Stimulated activated CD4-positive, alpha-beta T cell treated with anti-CD3 and anti-CD28 coated beads, Interleukin-2, amount 100 ng/mL, for 48 hours (primary cell): ENCODE measurements at places on chromosomes 11 and 22.

DNA sequence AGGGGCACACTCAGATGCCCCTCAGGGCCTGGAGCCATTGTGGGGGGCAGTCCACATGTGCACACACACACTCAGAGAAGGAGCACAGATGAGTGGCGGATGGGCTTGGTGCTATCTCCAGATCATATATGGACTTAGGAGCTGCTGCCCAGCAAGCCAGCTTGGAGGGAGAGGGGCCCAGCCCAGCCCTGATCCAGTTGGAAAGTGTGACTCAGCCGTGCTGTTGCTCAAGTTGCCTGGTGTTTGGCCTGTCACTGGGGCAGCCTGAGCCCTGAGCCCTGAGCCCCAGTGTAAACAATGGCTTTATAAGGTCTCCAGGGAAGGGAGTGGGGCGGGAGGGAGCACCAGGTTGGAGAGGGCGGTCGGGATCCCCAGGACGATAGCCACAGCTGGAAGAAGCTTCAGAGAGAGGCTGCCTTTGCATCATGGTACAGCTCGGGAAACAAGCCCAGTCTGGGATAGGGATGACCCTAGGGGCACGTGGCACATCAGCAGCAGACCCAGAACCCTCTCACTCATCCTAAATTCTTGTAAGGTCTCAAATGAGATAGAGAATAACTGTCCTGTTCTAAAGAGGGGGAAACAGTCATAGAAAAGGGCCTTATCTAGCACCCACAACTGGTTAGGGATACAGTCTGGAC is 4.8 kb downstream of the SELENOM start:
- no peak for DNase-seq

DNA sequence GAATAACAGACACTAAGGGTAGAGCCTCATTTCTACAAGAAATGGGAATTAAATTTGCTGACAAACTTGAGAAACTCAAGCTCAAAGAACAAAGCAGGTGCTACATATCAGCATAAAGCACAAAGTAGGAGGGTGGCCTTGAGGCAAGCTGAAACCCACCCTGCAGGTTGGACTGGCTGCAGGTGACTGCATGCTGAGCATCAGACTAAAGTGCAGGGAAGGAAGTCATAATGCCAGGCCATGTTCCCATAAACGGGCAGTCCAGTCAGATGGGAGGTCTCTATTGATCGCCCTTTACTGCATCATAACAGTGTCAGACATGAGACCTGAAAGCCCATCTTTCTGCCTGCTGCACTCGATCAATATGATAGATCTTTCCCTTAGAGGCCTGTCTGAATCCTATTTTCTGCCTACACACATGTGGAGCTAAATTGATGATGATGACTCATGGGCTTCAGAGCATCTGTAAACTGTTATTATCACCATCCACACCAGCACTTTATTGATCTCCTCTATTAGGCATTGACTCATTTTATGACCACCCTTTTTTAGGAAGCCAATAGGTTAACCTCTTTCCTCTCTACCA is 224.5 kb upstream of the DDI1 start:
- DNase-seq: no peak

DNA sequence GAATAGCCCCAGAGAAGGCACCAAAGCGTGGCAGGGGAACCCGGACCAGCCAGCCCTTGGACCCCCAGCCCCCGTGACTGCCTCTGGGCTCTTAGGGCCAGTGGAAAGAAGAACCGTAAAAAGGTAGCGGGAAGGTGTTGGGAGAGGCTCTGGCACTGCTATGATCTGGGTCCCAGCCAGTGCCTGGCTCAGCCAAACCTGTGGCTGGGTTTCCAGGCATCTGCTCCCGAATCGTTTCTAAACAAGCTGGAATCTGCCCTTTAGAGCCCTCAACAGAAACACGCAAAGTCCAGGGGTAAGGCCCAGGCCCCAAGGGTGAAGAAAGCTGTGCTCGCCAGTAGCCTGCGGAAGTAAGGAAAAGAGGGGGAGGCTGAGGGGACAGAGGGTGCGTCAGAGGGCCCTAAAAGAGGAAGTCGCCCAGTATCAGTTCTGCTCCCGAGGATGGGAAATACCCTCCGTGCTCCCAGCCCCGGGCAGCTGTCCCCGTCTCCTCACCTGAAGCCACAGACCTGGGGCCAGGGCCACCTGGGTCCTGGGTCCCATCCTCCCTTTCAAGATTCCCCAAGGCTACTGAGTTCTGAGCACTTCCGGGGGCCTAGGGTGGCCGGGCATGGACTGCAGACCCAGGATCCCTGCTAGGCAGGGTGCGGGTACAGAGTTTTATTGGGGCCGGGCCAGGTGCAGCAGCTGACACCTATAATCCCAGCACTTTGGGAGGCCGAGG is 24.7 kb downstream of the IL10RA start:
- no peak for DNase-seq

DNA sequence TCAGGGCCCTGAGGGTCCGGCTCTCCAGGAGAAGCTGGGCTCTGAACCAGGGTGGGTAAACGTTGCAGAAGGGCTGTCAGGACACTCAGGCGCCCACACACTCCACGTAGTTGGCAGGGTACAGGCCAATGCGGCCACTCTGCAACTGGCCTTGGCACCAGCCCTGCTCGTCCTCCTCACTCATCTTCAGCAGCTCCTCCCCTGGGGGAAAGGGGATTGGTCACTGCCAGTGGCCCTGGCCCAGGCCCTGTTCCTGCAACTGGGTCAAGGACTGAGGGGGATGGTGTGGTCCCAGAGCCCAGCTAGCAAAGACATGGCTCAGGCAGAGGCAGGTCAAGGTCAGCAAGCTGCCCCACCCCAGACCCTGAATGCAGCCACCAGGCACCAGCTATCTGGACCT is 1.2 kb upstream of the ARFGAP2 start:
- DNase-seq: no peak

DNA sequence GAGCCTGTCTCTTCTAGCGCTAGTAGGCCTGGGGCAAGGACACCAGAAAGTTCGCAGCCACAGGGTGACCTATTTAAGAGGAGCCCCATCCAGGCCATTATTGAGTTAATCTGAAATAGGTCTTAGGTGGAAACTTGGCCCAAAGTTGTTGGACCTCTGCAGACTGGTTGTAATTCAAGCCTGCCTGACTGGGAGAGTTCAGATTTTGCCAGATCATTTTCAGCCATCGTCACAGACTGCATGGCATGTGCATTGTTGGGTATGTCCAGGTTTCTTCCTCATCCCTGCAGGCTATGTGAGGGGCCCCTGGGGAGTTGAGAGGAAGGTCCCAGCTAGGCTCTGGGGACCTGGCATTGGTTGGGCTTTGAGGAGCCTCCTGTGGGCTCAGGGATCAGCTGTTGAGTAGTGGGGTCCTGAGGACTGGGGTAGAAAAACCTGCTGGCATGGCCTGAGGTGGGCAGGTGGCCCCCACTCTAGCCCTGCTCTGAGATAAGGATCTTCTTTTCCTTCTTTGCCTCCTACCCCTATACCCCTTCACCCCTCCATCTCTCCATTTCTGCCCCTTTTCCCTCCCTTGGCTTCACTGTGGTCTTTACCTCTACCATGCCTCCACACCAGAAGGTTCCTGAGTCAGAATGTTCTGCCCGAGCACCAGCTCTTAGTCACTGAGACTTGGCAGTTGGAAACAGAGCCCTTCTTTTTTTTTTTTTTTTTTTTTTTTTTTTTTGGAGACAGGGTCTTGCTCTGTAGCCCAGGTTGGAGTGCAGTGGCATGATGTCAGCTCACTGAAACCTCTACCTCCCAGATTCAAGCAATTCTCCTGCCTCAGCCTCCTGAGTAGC is 112.7 kb downstream of the MORC2 start:
- no peak for DNase-seq
